Stimulated activated CD4-positive, alpha-beta T cell treated with anti-CD3 and anti-CD28 coated beads, Interleukin-2, amount 100 ng/mL, for 4 hours (primary cell): ENCODE measurements at places on chromosomes 5 and 9.

GRCh38 chr5:91031402-91031752 lies 351.7 kb downstream of the ARRDC3 start:
- no peak for DNase-seq

DNA sequence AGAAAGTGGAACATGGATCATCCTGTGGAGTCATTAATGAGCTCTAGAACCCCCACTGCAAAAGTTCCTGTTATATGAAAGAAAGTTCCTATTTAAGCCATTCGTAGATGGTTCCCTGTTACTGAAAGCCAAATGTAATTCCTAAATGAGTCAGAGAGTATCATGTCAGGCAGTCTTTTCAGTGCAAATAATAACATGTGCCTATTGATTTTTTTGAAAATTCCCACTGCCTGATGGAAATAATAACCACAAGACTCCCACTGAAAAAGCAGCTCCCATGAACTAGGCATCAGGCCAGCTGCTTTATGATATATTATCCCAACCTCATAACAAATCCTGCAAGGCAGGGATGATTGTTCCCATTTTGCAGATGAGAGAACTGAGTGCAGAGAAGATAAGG lies 217.2 kb downstream of the DAB2IP start:
- no peak for DNase-seq

DNA sequence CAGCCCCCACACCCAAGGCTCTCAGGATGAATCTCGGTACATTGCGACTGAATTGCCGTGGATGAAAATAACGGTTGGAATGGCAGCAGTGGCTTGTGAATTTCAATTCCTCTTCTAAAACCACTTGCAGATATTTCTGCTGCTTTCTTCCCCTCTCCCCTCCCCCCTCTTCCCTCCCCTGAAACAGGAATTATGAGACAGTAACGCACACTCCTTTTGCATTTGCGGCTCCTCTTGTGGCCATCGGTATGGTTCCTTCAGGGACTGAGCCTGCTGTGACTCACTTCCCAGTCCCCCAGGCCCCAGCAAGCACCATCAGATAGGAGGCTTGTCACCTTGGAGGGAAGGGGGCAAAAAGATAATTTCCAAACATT lies 9.7 kb downstream of the DCANP1 start:
- DNase-seq, result no peak

DNA sequence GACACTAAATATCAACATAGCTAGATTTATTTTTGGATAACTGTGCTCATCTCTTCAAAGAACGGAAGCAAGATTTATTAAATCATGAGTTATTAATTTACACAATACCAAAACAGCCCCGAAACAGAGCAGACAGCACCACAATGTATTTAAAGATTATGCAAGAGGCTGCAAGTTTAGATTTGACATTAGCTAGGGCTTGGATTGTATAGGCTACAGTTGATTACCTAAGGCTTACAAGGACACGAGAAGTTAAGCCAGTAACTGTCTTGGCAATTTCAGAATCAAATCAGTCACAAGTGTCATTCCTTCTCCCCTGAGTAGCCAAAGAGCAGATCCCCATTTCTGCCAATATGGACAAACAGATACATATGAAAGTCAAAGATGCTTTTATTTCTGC lies 152.6 kb downstream of the MED27 start:
- no peak for DNase-seq

DNA sequence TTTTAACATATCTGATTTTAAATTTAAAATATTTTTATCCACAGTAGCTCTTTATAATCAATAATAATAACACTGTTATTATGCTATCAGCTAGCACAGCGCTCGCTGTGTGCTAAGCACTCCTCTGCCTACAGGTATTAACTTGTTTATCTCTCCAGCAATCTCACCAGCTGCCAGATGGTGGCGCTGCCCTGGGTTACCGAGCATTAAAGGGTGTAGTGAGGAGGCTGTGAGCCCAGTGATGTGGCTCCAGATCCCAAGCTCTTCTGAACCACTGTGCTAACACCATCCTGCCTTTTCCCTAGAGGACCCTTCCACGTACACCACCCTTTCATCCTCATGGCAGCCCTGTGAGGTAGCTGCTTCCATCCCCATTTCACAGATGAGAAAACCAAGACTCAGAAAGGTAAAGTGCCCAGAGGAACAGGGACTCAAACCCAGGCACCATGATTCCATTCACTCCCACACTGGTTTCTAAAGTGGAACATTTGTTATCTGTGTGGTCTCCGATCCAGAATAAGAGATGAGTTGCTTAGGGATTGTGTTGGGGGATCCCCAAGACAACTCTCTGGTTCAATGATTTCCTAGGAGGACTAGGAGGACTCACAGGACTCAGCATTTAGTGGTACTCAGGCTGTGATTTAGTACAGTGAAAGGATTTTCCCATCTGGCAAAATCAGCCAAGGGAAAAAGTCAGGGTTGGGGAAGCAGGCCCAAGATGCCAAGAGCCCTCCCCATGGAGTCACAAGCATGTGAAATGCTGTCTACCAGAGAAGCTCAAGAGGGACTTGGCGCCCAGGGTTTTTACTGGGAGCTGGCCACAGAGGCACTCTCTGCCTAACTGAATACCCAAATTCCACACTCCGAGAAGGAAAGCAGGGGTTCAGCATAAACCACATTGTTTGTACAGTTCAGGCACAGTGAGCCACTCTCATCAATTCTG lies 7.0 kb downstream of the IGFBPL1 start:
- DNase-seq, result no peak

GRCh38 chr5:71924980-71925379 lies 182.3 kb upstream of the MAP1B start:
- DNase-seq, result no peak

GRCh38 chr9:124216474-124217176 lies 41.1 kb upstream of the NEK6 start:
- DNase-seq, result peak; percentile 31

- no peak for DNase-seq
Measured at GRCh38 chr9:74379718-74380117, 117.4 kb upstream of the RORB start.

GRCh38 chr5:152523964-152524363 lies 118.9 kb upstream of the NMUR2 start:
- DNase-seq, result no peak

DNA sequence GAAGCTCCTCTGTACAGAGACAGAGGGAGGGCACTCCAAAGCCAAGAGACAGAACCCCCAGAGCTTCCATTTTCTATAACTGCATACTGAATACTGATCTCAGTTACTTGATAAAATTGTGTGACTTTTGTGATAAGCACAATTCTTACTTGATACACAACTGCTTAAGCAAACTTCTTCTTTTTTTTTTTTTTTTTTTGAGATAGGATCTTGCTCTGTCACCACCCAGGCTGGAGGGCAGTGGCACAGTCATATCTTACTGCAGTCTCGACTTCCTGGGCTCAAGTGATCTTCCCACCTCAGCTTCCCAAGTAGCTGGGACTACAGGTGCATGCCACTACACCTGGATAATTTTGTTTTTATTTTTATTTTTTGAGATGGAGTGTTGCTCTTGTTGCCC lies 252.1 kb upstream of the ZNF608 start:
- no peak for DNase-seq

DNA sequence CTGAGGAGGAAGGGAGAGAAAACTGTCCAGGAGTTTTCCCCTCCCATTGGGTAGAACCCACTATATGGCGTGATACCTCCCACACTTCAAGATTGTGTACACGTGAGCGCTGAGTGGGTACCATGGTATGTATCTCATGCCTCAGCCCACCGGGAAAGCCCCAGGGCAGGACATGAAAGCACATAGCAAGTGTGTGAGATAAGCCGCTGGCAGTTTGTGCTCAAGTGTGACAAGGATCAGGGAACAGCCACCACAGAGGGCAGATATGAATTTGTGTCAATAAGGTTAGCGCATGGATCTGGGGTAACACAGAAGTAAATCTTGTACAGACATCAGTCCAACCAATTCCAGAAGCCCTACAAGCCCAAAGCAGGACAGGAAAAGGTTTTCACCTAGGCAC lies 42.6 kb upstream of the NAA35 start:
- no peak for DNase-seq

- DNase-seq, result no peak
Measured at GRCh38 chr9:132181796-132182313, 20.0 kb downstream of the NTNG2 start.

DNA sequence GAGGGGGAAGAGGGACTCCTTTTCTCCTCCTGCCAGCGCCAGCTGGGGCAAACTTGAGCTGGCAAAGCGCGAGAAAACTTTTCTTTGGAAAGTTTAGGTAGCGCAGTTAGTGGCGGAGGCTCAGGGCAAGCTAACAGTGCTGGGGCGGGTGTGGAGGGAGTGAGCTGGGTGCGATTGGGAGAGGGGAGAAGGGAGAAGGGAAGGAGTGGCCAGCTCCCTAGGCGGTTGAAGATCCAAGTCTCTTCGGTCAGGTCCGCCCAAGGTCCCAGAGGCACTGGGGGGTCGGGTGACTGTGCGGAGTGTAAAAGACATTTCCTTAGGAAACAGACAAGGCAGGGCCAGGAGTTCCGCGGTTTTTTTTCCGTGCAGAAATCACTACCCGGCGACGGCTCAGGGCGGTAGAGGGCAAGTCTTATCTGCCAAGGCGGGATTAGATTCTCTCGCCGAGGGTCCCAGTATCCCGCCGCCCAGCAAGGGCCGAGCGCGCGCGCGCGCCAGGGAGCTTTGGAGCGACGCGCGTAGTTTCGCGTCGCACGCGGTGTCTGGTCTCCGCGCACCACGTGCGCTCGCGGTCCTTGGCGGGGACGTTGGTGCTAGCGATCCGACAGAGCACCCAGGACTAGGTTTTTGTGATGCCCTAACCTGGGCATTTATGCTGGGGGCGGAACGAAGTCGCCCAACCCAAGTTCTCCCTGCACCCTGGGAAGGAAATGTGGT lies 33.6 kb upstream of the NFIB start:
- DNase-seq, result no peak

DNA sequence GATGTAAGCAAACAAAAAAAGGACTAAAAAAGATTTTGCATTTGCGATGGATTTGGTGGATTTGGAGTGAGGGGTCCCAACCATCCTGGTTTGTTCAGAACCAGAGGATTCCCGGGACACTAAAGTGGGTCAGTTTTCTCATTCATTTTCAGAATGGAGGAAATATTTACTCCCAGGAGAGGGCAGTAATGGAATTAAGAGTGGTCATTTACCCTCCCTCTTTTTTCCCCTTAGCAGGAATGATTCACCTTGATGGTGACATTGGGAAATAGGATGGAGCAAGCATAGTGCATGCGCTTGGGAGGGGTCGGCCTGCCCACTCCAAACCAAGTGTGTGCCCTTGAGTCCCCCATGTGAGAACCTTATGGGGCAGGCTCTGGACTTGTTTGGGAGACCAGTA lies 164.2 kb upstream of the PUM3 start:
- no peak for DNase-seq

DNA sequence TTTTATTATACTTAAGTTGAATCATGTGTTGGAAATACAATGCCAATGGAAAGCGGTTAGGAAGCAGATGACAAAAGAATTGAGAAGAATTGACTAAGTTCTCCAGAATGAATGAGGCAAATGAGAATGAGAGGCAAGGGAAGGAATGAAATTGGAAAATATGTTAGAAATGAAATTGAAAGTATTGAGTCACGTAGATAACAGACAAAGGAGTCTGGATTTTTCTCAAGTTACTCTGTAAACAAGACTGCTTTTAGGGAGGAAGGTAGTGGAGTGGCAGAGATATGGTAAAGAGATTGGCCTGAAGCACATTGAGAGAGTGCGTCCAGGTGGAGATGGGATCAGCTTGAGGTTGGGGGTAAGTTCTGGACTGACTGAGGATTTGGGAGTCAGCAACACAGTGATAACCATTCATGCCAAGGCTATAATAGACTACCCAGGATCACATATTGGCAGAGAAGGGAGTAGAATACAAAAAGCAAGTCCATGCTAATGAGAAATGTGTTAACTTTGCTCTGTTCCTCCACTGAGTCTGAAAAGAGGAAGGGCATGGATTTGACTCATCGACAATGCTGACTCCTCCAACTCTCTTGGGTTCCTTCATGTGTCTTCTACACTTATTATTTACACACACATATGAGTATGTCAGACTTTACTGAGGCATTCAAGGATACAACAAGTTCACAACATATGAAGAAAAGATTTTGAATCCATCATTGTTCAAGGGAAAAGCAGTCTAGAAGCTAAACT lies 814.2 kb upstream of the ZNF608 start:
- no peak for DNase-seq

DNA sequence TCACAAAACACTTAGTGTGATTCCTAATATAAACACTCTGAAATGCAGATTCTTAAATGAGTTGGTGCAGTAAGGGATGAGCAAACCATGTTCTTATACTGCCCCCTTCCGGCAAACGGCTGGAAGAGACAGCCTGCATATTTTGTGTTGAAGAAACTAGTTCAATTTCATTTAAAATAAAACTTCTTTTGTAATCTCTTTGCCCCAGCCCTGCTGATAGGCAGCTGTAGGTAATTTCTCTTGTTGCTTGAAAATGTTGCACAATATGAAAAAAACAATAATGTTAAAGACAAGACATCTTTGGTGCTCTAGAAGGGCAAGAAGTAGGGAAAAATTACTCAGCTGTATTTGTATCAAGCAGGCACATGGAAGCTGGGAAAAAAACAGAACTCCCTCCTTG lies 89.7 kb upstream of the CCNG1 start:
- peak; percentile 15 for DNase-seq

- no peak for DNase-seq
Measured at GRCh38 chr5:111434800-111435199, 77.5 kb downstream of the STARD4 start.

DNA sequence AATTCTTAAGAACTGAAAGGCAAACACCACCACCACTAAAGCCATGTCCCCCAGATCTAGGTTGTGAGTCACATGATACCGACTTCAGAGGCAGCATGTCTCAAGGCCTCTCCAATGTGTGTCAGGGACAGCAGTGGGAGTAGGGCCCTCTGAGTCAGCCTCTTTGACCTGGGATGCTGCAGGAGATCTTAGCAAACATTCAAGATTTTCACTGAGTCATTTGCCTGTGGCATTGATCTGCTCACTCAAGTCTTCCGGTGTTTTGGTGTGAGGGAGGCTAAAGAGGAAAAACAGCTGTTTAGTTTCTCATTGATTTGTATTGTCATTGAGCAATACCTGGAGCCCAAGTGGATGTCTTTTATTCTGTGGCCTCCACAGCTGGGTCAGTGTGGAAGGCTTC lies 36.1 kb downstream of the TMC1 start:
- peak; percentile 49 for DNase-seq

GRCh38 chr5:102625928-102626327 lies 127.1 kb upstream of the SLCO6A1 start:
- DNase-seq, result no peak

- DNase-seq, result no peak
Measured at GRCh38 chr5:1732238-1732941, 67.2 kb downstream of the MRPL36 start.

DNA sequence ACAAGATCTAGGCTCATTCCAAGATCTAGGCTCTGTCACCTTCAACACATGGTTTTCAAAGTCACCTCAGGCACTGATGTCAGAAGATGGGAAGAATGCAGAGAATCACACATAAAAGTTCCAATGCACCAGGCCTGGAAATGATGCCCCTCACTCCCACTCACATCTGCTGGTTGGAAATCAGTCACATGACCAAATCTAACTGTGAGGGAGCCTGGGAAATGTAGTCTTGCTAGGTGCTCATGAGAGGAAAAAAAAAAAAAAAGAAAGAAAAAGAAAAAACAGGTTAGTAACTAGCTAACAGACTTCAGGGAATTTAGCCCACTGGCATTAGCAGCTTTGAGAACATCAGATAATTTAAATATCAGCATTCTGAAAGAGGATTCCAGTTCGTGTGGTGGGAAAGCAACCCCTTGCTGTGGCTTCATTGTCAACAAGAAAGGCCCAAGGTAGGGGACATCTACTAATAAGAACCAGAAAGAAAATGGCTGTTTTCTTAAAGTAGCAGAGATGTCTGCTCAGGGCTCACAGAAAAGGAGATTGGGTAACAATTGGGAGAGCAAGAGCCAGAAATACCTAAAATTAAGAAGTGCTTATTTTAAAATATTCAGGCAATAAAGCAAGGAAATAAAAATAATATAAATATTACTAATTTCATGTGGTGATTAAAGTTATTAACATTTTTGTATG lies 614.3 kb downstream of the ACTL7B start:
- no peak for DNase-seq
